Activated T-helper 17 cell treated with anti-CD3 and anti-CD28 coated beads, Interleukin-2, amount 50 U/mL, for 72 hours (primary cell): ENCODE measurements at places on chromosomes 3 and 15.

- no peak for ATAC-seq
Measured at GRCh38 chr3:116127464-116127863, 317.8 kb downstream of the LSAMP start.

GRCh38 chr3:110821586-110821985 is 250.0 kb upstream of the NECTIN3 start:
- no peak for ATAC-seq

GRCh38 chr15:69145694-69146492 is 14.5 kb upstream of the GLCE start:
- ATAC-seq, result no peak

DNA sequence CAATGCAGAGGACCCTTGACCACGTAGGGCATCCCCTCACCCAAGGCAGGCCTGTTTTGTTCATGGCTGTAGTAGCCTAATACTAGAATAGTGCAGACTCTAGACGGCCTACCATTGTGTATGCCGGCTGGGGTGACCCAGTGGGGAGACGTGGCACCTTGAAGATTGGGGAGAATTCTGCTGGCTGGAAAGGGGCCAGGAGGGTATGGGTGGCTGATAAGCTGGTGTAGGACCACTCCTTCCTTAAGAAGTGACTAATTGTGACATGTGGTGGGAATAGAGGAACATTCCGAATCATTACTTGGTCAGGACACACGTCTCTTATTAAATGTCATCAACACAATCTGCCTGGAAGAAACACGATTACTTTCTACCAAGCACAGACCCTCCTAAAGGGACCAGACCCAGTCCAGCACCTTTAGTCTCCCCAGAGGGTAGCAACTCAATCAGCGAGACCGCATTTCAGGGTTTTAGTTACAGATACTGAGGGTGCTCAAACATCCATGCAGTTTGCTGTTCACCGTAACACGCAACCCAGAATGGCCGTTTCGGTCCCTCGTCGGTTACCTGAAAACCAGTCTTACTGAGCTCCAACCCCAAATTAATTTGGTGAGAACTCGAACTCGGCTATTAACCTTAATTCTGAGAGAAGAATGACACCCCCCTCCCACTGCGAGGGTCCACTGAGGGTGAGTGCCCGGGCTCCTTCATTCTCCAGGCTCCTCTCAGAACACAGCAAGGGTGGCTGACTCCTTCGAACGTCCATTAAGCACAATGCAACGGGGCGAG is 1.6 kb upstream of the KLF13 start:
- no peak for ATAC-seq

- ATAC-seq, result no peak
Measured at GRCh38 chr15:90425726-90426346, 37.8 kb downstream of the IQGAP1 start.

DNA sequence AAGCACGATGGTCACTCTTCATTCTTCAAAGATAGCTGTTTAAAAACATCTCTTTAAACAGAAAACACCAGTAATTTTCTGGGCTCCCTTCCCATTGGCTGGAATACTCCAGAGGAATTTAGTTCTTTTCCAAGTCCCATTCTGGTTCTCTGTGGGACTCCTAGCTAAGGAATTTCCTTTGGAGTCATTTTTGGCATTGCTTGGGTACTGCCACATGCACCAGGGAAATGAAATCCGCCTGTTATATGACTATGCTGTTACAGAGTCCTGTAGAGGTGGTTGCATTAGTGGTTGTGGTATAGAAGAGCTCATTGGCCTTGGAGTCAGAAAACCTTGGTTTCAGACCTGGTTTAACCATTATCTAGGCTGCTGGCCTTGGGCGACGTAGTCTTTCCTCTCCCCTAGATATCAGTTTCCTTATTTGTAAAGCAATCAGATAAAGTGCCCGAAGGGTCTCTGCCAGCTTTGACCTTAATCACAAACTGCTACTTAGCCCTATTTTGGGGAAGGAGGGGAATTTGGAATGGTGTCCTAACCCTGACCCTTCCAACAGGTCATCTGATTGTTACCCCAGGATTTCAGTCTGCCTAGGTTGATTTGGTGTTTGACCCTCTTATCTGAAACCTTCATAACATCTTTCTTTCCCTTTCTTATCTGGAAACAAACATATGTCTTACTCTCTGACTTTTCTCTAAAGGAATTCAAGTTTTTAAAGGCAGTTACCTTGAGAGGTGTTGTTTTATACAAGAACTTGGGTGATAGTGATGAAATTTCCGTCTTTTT is 13.4 kb downstream of the RTP1 start:
- no peak for ATAC-seq

DNA sequence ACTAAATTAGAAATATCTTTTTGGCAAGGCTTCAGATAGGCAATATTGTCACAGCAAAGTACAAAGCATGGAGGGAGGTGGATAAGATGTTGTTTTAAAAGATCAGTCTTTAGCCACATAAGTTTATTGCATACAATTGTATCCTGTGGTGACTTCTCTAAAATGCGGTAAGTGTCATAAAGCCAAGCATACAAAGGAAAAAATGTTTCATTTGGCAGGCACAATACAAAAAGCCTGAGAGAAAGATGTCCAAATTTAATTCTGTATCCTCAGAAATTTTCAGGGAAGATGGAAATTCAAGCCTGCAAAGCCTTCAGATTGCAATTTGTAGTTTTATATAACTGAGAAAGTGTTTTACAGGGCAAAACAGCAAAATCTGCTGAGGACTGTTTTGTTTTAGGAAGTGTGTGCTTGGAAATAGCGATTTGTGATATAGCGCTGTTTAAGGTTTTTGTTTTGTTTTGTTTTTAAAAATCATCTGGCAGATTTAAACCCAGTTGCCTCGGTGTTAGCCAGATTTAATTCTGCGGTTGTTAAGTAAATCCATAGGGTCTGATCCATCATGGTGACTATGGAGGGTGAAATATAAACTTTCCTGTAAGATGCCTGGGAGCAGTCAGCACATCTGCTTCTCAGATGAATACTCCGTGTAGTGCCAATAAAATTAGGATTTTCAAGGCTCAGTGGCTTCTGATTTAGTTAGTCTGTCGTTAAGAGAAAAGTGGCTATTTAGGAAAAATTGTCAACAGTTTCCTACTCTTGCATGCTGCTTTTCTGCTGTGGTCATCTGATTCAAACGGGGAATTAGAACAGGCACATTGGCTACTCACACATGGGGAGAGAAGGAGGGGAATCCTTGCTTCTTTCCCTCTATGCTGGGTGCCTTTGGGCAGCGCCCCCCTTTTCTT is 8.0 kb downstream of the KAT2B start:
- ATAC-seq, result no peak

GRCh38 chr3:57505901-57506300 is 38.2 kb downstream of the DNAH12 start:
- no peak for ATAC-seq

DNA sequence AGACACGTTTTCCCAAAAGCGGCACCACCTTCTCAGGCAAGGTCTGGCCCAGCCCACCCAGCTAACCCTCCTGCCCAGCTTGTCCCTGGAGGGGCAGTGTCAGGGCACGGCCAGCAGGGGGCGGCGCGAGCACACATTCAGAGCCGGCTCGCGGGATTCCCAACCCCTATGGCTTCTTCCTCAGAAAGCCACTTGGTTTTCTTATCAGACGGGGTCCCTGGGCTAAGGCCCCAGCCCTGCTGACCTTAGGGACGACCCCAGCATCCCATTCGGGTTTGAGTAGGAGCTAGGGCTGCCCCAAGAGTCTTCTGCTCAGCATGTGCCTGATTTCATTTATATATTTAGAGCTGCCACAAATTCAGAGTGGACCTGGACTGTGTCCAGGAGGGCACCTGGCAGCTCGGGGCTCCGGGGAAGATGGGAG is 14.5 kb downstream of the RLBP1 start:
- peak; percentile 76 for ATAC-seq

- ATAC-seq, result no peak
Measured at GRCh38 chr3:124032311-124032880, 40.5 kb upstream of the ROPN1 start.

GRCh38 chr15:32909431-32909830 is 191.6 kb downstream of the GREM1 start:
- ATAC-seq, result no peak

DNA sequence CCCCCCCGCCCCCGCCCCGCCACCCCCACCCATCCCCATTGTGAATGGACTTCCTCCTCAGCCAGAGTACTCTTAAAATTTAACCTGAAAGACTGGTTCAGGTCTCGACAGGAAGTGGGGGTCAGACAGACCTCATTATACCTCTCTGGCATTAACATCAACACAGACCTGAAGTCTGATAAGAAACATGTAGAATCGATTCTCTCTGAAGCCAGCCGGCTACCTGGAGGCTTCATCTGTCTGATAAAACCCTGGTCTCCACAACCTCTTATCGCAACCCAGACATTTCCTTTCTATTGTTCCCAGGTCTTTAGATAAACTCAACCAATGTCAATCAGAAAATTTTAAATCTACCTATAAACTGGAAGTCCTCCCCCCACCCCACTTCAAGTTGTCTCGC is 42.6 kb downstream of the SLCO2A1 start:
- ATAC-seq, result no peak

DNA sequence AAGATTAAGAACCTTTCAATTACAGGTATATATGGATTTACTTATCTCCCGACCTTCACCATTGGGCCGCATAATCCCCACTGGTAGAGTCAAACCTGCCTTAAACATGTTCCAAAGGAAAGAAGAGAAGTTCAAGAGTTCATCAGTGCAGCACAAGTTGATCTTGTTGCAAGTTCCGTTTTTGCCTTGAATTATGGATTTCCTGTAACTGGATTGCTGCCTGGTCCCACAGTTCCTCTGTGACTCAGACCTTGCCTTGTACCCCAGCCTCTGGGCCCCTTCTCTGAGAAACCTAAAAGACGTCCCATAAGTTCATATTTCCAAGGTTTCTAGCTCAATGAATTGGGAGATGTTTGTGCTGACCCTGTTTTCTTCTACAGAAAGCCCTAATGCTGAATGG is 112.5 kb upstream of the THBS1 start:
- ATAC-seq, result no peak

DNA sequence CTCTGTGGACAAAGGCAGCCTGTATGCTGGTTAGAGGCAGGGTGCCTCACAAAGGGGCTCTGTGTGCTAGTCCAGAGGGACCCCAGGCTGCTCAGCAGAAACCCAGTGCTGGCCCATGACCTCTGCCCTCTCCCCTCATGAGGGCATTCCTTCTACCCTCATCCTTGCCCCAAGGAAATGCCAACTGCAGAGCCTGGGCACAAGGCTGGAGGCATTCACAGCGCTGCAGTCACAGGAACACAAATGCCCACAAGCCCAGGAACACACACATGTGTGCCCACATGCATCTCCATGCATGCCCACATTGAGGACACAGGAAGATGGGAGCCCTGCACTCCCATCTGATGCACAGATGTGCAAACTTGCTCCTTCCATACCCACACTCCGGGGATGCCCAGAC is 3.8 kb downstream of the INKA1 start:
- no peak for ATAC-seq

GRCh38 chr3:117084277-117084676 is 374.7 kb downstream of the TUSC7 start:
- ATAC-seq, result no peak

DNA sequence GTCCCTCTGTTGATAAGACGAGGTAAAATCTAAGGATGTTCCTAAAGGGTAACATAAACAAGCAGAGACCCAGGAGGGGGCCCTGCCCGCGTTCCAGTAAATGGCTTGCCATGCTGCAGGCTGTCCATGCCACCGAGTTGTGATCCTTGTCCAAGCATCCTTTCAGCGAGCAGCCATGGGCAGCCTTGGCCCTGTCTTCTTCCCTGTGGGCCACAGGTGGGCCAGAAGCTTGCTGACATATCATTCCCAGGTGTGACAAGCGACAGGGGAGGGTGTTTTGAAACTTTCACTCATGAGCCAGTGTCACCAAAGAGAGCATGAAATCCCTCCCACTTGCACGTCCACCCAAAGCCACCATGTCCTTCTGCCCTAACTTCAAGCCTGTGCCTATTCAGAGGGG is 53.7 kb downstream of the PCSK6 start:
- ATAC-seq, result no peak

DNA sequence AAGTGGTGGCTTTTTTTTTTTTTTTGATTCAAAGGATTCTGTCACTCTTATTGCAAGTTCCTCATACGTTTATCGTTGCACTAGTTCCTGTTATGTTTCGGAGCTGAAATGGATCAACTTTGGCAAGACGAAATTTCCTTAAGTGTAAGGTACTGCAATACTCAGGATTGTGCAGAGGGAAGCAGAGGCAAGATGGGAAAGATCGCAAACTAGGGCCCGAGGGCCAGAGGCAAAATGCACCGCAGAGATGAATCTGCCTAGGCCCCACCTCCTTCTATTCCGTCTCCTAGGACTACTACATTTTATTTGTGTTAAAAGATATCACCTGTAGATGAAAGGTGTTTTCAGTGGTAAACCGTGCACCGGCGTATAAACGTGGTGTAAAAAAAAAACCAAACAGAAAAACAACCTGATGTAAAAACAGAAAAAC is 331 bp downstream of the RNU6-1 start:
- ATAC-seq, result peak; percentile 46

DNA sequence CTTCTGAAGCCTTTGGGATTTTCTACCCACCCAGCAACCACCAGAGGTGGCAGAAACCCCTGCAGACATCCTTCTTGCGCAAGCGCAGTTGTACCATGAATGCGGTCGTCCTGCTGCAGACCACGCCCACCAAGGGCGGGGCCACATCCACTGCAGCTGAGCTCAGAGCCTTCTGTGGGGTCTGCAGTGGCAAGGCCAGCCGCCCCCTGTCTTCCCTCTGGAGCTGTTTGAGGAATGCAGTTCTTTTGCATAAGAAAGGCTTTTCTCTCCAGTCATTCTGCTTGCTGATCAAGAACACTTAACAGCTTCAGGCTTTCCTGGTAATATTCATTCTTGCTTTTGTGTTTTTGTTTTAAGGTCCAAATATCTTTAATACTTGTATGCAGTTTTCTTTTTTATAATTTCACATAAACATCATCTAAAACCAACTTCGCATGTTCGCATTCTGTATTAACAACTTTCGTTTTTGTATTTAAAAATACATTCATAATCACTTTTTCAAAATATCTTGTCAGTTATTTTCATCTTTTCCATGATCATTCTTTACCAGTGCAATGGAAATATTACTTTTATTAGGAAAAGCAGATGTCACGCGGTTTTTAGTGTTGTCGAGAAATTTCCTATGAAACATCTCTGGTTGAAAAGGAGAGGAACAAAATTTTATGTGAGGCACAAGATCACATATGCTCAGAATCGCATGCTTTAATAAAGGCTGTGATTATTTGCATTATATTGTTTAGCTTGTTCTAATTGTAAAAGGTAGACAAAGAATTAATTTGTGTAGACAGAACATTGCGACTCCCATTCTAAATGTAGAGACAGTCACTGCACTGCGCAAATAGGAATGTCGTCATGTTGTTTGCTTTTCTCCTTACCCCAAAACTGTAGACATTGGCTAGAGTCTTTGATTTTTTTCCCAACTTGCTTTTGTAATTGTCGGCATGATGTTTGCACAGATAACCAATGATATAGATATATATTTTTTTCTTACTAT is 98.1 kb upstream of the SNRPN start:
- ATAC-seq, result no peak
